ENCODE measurements at places on chromosomes 1 and 21.

- no peak for DNase-seq
These were observed 5.3 kb downstream of the ATP8B2 start for GRCh38 chr1:154330669-154331068.

- no peak for DNase-seq
These were observed 6.9 kb upstream of the PTGFRN start for GRCh38 chr1:116902723-116903383.

GRCh38 chr1:63871463-63871862, 97.6 kb downstream of the ROR1 start:
- DNase-seq, result no peak

DNA sequence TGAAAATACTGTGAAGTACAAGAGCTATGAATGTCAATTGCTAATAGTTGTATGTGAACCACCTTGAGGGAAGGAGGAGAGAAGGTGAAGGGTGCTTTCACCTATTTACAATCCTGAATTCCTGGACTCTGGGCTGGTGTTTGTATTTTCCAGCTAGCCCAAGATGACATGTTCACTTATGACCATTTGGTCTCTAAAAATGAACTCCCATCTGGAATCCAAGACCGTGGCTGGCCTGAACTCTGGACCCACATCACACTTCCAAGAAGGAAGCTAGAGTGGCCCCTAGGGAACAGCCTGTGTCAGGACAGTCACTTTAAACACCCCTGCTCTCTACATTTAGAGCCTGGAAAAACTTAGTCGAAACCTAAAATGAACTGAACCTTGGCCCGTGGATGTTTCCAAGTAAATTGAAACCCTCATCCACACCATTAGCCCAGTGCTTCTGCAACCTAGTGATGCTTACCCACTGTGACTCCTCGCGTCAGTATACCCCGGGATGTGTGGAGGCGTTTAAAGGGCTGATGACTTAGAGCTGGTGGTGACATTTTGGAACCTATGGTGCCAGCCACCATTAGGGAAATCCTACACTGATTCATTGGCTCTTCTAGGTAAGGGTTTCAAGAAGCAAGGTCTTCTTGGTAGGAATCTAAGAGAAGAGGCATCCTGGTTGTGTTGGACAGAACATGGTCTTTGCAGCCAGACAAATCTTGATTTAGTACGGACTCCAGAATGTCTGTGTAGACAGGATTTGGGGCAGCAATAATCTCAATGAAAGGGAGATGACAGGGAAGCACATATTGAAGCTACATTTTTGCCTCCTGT, 171.5 kb upstream of the IRF2BP2 start:
- DNase-seq, result no peak

- DNase-seq, result no peak
These were observed 22.0 kb downstream of the IQGAP3 start for GRCh38 chr1:156550346-156550745.

DNA sequence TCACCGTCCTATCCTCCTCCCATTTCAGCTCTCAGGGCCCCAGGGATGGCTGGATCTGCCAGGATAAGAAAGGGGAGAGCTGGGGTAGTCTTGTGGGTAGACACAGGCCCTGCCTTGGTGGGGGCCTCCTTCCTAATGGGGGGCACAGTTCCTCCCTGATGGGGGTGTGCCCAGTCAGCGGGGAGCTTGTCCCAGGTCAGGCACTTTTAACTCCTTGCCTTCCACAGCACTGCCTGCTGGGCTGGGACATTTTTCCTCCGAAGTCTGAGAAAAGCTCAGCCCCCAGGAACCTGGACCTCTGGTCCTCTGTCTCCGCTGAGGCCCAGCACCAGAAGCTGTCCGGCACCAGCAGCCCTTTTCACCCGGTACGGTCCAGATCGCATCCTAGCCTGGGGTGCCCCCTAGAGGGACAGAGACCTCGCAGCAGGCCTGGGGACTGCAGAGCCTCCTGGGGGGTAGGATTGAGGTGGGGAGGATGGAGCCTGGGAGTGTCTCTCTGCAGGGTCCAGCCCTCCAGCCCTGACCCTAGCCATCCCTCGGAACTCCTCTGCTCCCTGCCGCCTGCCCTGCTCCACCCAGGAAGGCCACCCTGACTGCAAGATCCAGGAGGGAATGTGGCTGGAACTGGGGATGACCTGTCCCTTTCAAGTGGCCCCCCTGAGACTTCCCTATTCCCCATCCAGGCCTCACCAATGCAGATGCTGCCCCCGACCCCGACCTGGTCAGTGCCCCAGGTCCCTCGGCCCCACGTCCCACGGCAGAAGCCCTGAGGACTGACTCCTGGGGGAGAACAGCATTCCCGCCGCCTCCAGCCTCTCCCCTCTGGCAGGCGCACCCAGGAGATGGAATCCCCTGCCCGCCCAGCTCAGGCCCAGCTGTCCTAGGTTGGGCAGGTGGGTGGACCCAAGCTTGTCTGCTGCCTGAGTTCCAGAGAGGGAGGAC, 12.0 kb downstream of the MIIP start:
- no peak for DNase-seq

GRCh38 chr21:37207441-37208009, 59.6 kb downstream of the VPS26C start:
- DNase-seq, result peak; percentile 83

DNA sequence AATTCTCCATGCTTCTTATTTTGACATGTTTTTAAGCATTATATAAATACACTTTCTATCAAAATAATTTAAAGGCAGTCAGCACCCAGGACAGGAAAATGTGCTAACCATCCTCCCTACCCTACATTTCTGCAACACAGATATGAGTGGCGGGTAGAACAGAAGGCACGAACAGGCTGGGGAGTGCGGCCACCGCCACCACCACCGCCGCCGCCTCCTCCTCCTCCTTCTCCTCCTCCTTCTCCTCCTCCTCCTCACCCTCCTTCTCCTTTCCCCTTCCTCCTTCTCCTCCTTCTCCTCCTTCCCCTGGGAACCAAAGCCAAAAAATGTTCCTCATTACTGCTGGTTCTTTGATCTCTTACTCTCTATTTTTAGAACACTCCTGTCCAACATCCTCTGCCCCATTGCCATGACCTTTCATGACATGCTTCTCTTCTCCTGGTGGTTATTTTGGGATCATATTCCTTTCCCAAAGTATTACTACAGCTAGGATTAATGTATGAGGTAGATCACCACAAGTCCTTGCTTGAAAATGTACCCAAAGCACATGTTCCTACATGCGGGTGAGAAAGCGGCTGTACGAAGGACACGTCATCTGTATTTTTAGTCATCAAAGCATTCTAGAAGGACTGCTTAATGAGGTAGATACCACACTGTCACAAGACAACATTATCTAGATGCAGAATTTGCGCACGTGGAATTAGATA, 24.5 kb upstream of the CCN1 start:
- no peak for DNase-seq

- no peak for DNase-seq
These were observed 86.5 kb downstream of the PATJ start for GRCh38 chr1:61828805-61829204.

DNA sequence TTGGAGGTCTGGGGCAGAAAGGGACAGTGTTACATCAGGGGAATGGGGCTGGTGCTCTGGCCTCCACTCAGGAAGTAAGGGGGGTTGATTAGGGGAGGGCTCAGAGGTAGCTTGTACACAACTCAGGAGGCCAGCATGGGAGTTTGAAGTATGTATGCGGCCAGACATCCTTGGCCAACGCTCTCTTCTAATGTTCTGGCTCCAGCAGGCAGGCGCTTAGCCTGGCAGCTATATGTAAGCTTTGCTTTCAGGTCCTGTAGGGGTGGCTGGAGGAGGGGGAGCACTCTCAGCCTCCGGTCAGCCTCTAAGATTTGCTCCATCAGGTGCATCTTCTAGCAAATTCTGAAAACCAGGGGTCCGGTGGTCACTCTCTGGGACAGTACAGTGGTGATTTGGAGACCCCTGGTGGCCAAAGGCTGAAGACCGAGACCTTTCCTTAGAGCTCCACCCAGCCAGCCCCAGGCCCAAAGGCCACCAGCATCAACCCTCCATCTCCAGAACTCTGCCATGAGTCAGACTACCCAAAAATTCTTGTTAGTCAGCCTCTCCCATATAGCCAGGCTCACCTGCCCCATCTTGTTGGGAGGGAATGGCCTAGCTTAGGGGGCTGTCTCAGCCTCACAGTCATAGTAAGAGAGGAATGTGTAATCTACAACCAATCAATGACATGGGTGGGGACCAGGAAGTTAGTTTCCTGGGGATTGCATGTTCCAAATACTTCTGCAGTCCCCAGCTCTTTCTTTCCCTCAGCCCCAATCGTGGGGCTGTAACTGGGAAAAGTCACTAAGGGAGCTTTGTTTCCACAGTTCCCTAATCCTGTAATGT, 9.7 kb upstream of the COL8A2 start:
- no peak for DNase-seq

GRCh38 chr1:53066488-53066887, 4.5 kb downstream of the PODN start:
- DNase-seq, result no peak

- DNase-seq, result no peak
These were observed 61.8 kb downstream of the ITPKB start for GRCh38 chr1:226677027-226678020.

DNA sequence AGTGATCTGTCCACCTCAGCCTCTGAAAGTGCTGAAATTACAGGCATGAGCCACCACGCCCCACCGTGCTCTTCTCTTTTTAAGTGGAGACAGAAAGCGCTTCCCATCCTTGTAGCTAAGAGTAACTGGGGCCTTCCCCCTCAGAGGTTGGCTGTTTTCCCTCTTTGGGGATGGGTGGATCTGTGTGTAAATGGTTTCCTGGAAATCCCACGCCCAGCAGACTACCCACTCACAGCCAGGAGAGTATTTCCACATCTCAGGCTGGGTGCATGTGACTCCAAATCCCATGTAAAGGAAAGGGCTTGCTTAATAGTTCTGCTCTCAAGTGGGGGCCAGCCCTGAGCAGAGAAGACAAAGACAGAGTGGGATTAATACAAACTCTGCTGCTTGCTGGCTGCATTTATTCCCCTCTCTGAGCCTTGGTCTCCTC, 19.6 kb upstream of the TCEA3 start:
- no peak for DNase-seq

- DNase-seq, result no peak
These were observed 12.3 kb downstream of the PCSK9 start for GRCh38 chr1:55051621-55052020.

DNA sequence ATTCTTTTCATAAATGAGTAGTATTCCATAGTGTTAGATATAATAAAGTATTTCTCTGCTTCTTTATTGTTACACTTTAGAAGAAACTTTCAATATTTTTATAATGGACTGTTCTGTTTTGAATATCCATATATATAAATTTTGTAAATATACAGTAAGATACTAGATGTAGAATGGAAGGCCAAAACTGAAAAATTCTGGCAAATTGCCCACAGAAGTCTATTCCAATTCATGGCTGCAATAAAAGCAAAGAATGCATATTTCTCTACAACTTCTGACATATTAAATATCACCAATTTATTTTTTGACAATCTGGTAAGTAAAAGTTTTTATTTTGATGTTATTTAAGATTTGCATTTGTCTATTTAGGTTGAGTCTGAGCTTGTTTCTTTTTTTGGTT, 532.5 kb downstream of the NCAM2 start:
- DNase-seq, result no peak

- DNase-seq, result no peak
These were observed 14.7 kb upstream of the MFSD2A start for GRCh38 chr1:39940253-39940652.

GRCh38 chr21:43024439-43025136, 50.2 kb downstream of the PKNOX1 start:
- DNase-seq, result no peak

GRCh38 chr1:40265919-40266318, 7.9 kb downstream of the ZMPSTE24 start:
- no peak for DNase-seq

DNA sequence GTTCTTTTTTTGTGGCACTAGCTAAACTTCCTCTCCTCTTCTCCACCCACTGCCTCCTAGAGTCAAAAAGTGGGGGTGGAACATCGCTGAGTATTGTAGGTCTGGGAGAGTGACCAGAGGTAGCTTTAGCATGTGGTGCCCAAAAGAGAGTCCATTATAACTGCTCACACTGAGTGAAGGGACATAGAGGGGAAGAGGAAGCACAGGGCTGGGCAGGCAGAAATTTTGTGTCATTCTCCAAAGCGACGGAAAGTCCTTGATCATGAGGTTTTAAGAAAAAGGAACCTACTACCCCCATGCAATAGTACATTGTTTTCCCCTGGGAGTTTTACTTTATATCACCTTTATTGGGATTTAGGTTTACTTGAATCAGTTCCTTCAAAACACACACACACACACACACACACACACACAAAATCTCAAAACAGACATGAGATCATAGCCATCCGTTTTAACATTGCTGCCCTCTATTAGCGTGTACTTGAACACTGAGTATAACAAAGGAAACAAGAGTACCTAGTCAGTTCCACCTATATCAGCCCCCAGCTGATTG, 4.1 kb downstream of the CD84 start:
- no peak for DNase-seq

DNA sequence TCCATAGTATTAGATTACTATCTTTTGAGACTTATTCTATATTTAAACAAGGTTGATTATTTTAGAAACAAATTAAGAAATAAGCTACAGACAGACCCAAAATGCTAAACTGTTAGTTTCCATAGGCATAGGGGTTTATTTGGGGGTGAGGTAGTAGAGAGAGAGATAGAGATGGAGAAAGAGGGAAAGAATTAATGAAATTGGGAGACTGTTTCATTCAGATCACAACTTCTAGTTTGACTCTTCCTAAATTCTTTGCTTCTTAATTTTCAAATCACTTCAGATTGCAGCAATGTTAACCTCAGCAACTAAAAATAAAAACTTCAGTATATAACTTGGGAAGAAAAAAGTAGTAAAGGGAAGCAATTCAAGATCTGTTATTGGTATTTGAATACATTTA, 3.4 kb downstream of the JUN start:
- DNase-seq, result no peak

- DNase-seq, result no peak
These were observed 21.8 kb downstream of the LRRC3 start for GRCh38 chr21:44477131-44477530.

GRCh38 chr1:165884690-165885304, 57.4 kb downstream of the UCK2 start:
- DNase-seq, result no peak

DNA sequence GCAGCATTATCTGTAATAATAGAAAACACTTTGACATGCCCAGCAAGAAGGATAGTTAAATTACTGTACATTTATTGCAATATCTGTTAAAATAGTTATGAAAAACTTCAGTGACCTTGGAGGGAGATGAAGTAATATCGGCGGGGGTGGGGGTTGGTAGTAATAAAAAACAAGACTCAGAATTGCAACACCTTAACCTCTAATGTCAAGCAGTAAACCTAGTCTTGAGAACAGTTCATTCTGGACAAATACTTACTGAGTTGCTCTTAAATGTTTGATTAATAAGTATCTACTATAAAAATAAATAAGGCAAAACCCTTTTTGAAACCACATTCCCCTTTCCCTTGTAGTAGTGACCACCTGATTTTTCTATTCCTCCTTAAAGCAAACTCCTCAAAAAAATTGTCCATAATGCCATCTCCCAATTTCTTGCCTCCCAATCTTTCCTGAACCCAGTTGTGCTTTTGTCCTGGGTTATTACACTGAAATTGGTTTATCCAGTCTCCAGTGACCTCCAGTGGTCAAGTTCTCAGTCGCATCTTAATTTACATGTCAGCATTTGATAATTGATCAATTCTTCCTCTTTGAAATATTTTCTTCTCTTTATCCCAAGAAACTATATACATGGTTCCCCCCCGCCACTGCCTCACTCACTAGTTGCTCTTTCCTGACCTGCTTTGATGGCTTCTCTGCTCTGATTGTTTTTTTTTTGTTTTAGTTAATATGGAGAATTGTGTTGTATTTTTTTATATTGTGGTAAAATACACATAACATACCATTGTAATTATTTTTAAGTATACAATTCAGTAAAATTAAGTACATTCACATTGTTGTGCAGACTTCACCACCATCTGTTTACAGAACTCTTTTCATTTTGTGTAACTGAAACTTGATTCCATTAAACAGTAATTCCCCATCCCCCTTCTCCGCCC, 36.8 kb downstream of the RAP1A start:
- no peak for DNase-seq
